Mammary epithelial cell (primary cell): ENCODE measurements at places on chromosomes 5 and 9. TPM values are rescaled to one million over a fixed set of nuclear protein-coding genes. Genes with fewer than 3 reads are reported as not detected.

ATP10B gene
- polyA plus RNA-seq, result not detected

EGFL7 gene
- 8.7 TPM for polyA plus RNA-seq

CARTPT gene
- not detected for polyA plus RNA-seq

UNC5A gene
- polyA plus RNA-seq, result 0.07 TPM

WNT8A gene
- not detected for polyA plus RNA-seq

GMCL2 gene
- polyA plus RNA-seq, result not detected

ACTBL2 gene
- polyA plus RNA-seq, result 0.10 TPM

IL9 gene
- not detected for polyA plus RNA-seq

ENG gene
- polyA plus RNA-seq, result 15.1 TPM

WNK2 gene
- polyA plus RNA-seq, result 0.01 TPM

ATG10 gene
- polyA plus RNA-seq, result 3.7 TPM

FGFR4 gene
- 0.97 TPM for polyA plus RNA-seq

NUTM2G gene
- not detected for polyA plus RNA-seq

ADAMTS19 gene
- 0.01 TPM for polyA plus RNA-seq

IL13 gene
- polyA plus RNA-seq, result not detected

PCA3 gene
- polyA plus RNA-seq, result not detected

IFNA2 gene
- polyA plus RNA-seq, result not detected

NDST1 gene
- 43.2 TPM for polyA plus RNA-seq

COL15A1 gene
- not detected for polyA plus RNA-seq

SLC6A19 gene
- not detected for polyA plus RNA-seq
